ENCODE measurements at places on chromosomes 16 and 17.

GRCh38 chr17:70072546-70073309, 2.3 kb upstream of the KCNJ16 start:
- DNase-seq = no peak

- no peak for DNase-seq
Measured at GRCh38 chr17:57577751-57578607, 167.1 kb downstream of the CCDC182 start.

- DNase-seq = no peak
Measured at GRCh38 chr17:10360578-10360977, 12.2 kb downstream of the MYH13 start.

DNA sequence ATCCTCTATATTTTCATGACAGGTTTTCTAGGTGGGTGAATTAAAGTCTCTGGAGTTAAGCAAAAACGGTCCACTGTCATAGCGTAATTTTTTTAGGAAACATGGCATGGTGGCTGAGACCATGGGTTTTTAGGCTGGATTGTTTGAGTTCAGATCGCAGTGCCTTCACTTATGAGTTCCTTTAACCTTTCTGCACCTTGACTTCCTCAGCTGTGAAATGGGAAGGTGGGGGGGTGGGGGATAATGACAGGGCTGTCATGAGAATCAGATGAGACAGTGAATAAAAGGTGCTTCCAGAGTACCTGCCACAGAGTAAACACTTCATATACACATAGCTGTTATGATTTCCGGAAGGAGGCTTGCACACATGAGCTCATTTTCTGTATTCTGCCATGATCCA, 11.8 kb downstream of the PRCD start:
- DNase-seq = no peak

DNA sequence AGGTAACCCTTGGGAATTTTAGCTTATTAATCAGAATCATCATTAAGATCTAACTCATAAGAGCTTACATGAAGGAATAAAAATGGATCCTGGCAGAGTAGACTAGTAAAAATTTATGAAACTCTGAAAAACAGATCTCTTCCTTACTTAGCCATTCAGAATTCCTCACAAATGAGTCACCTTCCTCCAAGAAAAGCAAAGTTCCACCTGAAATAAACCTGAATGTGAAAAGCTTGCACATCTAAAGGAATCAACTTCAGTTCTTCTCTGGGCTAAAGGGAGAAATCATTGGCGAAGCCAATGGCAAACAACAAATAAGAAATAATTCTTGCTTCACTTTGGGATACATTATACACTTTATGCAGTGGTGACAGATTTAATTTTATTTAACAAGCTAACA, 22.7 kb downstream of the MYO1D start:
- DNase-seq = no peak

- DNase-seq = no peak
Measured at GRCh38 chr16:67163999-67164558, 466 bp upstream of the HSF4 start.

DNA sequence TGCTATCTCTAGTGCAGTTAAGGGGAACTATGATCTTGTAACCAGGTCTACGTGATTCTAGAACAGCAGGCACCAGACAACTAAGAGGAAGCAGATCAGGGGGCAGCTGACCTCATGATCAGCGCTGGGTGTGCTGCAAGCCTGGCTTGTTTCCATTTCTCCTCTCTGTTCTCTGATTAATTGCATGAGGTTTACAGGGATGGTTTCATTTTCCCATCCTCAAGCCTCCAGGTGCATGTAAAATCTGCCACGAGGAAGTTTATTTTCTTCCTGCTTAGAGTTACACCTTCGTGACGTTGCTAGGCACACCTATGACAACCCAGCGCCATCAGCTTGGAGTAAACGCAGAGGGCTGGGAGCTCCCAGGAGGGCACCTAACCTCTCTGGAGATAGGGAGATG, 4.3 kb upstream of the NUPR1 start:
- DNase-seq = no peak

GRCh38 chr17:33447090-33447489, 154.0 kb upstream of the ASIC2 start:
- DNase-seq = no peak

GRCh38 chr16:12063004-12063395, 86.5 kb downstream of the SNX29 start:
- no peak for DNase-seq

DNA sequence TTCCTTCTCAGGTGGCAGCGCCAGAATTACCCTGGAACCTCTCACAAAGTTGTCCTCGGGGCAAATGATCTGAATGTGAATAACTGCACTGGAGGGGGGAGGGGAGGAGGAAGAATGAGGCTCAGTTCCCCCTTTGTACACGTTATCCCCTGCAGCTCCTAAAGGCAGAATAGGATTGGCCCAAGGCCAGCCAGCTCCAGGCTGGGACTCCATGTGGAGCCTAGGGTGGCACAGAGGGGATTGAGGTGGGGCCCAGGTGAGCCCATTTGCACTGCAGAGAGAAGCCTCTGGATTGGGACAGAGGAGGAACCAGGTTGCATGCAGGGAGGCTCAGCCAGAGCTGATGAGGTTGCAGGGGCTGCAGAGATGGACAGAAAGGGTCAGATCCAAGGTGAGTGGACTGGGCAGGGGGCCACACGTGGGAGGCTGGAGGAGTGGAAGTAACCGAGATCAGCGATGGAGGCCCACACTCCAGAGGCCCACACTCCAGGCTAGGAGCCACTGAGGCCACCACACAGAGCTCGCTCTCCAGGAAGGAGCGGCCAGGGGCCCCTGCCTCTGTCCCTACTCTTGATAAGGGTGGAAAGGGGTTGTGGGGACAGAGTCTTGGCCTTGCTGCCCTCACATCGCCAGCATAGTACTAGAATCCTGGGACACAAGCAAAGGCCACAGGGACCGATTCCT, 78.6 kb downstream of the RBFOX3 start:
- no peak for DNase-seq

DNA sequence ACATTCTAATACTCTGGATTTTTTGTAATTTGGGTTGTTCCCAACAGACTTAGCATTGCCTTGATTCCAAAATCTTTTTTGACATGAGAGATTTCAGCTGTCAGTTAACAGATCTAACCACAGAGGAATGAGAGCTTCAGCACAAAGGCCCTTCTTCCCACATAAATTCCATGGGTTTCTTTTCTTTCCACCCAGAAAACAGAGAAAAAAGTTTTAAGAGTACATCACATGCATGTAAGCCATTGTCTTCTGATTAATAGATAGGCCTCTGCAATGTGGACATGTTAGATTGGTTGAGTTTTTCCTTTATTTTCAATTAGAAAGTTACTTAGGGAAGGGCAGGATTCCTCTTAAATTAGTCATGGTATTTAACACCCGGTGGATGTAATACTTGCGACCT, 939 bp downstream of the MYH8 start:
- DNase-seq = no peak

- DNase-seq = no peak
Measured at GRCh38 chr16:47069841-47070584, 73.7 kb downstream of the NETO2 start.

DNA sequence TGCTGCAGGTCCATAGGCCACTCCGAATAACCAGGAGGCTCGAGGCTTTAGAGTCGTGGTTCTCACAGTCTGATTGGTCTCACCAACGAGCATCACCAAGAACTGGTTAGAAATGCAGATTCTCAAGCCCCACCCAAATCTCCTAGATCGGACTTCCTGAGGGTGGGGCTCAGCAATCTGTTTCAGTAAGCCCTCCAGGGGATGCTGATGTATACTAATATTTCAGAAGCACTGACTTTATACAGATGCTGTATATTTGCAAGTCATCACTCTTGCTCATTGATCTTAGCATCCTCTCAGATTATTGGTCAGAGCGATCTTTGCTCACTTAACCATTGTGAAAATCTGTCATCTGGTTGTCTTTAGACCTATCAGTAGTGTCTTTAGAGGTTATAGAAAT, 4.4 kb upstream of the VAC14 start:
- DNase-seq = no peak

DNA sequence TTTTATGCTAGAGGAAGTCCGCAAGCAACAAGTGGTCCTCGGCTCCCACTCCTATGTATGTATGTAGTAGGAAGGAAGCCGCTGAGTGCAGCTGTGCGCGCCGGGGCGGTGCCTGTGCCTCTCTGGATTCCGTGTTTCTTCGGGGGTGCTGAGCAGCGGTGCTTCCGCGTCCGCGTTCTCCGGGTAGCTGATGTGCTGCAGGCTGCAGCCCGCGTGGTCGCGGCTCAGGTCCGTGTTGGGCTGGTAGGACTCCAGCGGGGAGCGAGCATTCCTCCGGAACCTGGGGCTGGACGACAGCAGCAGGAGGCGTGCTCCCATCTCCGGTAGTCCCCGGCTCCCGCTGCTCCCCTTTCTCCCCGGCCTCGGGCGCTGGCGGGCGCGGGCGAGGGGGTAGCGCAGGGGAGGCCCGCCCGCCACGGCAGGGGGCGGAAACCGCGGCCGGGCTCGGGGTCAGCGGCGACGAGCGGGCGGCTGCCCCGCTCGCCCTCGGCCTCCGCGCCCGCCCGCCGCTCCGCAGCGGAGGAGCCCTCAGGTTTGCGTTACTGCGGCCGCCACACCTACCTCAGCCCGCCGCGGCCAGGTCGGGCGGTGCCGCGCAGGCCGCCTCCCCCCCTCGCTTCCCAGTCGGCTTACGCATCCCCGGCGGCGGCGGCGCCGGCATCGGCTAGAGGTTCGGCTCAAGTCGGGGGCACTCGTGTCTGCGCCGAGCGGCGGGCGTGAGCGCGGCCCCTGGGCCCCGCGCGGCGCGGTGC, 487 bp downstream of the C17orf67 start:
- peak; percentile 90 for DNase-seq

GRCh38 chr16:3009568-3010390, 2.9 kb upstream of the CLDN9 start:
- DNase-seq = no peak

DNA sequence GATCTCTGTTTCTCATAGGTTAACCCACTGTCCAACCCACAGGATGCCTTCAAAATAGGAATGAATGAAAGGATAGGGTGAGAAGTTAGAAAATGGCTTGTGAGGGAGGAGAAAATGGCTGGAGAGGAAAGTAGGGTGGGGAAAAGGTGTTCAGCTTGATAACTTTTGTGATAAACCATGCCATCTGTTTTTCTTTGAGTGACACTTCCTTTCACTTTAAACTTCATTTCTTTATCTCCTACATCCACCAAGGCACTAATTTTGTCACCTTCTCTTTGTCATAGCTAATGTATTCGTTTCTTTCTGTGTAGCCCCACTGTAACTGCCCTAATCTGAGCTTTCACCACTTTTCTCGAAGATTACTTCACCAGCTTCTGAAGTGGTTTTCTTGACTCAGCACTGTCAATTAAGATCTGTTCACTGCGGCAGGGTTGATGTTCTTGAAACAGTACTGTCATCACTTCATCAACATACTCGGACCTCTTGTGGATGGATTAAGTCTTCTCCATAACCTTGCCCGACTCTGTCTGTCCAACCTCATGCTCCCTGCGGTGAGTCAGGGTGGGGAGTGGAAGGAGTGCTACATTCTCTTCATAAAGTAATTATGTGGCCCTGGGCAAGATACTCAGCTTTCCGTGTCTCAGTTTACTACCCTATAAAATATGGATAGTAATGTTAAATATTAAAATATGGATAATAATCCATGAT, 5.5 kb upstream of the KRT10 start:
- no peak for DNase-seq

DNA sequence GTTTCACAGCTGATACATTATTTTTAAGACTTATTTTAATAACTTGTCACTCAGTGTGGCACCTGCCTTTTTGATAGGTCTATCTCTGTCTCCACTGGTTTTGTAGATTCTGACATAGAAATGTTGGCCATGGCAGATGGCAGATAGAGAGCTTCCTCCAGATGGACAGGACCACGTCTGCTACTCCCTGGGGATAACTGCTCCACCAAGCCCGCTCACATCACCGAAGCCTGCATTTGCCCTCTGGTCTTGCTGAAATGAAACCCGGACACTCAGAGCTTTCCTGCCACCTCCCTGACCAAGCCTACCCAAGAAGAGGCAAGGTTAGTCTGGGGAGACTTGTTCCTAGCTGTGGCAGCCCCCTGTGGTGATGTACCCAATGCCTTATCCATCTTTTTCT, 16.4 kb upstream of the HAP1 start:
- DNase-seq = no peak

Data from GM06990 (cell line).